ENCODE measurements at places on chromosomes 5 and 9.

DNA sequence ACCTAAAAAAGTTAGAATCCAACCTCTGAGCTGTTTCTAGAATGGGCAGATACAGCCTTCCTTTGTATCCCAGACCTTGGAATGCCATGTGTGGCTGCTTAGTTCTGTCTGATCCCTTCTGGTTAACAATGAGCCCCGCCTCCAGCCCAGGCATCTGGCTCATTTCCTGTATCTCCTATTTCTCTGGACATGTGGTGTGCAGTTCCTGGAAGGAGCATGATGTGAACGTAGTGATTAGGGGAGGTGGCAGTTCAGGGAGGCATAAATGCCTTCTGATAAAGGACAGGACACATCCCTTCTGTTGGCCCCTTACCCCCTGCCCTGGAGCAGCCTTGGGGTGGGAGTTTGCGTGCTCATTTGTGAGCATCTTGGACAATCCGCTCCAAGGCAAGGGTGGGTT lies 243.0 kb downstream of the ZSWIM6 start:
- H3K4me1 ChIP-seq = peaks cover 13% of the 10 kb centered on the region
- no peak overlapping the region for H3K27ac ChIP-seq
- no peaks in the 10 kb centered on the region for H3K36me3 ChIP-seq
- H3K4me3 ChIP-seq = no peak overlapping the region
- peak; percentile 69 for DNase-seq

DNA sequence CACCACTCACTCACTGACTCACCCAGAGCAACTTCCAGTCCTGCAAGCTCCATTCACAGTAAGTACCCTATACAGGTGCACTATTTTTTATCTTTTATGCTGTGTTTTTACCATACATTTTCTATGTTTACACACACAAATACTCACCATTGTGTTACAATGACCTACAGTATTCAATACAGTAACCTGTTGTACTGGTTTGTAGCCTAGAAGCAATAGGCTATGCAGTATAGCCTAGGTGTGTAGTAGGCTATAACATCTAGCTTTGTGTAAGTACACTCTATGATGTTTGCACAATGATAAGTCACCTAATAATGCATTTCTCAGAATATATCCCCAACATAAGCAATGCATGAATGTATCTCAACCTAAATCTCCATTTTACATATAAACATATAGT lies 541.1 kb downstream of the NR2F1-AS1 start:
- no peak for DNase-seq
- H3K4me1 ChIP-seq = no peaks in the 10 kb centered on the region
- H3K36me3 ChIP-seq = no peaks in the 10 kb centered on the region
- H3K4me3 ChIP-seq = no peak overlapping the region

- H3K27ac ChIP-seq = peak overlapping the region; percentile 91
- no peak overlapping the region for H3K4me3 ChIP-seq
- DNase-seq = peak; percentile 72
Observed at GRCh38 chr9:114855488-114855887, 49.6 kb upstream of the TNFSF15 start.

DNA sequence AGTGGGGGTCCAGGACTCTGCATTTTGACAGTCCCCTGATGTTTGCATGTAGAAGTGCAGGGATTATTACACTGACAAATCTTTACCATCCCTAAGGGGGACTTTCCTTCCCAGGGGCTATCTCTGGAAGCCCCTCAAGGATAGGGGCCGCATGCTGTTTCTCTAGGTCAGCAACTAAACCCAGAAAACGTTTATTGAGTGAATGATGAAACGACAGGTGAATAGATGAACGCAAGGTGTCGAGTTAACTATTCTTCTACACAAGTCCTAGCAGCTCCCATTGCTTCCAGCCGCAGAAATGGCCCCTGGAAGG lies 281 bp upstream of the HSD17B4 start:
- no peaks in the 10 kb centered on the region for H3K27me3 ChIP-seq
- DNase-seq = no peak
- no peaks in the 10 kb centered on the region for H3K4me1 ChIP-seq
- no peaks in the 10 kb centered on the region for H3K36me3 ChIP-seq

DNA sequence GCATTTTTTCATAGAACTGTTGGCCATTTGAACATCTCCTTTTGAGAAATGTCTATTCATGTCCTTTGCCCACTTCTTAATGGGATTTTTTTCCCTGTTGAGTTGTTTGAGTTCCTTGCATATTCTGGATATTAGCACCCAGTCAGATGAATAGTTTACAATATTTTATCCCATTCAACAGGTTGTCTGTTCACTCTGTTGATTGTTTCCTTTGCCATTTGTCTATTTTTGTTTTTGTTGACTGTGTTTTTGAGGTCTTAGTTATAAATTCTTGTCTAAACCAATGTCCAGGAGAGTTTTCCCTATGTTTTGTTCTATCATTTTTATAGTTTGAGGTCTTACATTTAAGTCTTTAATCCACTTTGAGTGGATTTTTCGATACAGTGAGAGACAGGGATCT lies 139.0 kb upstream of the TNPO1 start:
- DNase-seq = no peak
- no peaks in the 10 kb centered on the region for H3K36me3 ChIP-seq
- H3K27me3 ChIP-seq = no peaks in the 10 kb centered on the region
- no peak overlapping the region for H3K27ac ChIP-seq

DNA sequence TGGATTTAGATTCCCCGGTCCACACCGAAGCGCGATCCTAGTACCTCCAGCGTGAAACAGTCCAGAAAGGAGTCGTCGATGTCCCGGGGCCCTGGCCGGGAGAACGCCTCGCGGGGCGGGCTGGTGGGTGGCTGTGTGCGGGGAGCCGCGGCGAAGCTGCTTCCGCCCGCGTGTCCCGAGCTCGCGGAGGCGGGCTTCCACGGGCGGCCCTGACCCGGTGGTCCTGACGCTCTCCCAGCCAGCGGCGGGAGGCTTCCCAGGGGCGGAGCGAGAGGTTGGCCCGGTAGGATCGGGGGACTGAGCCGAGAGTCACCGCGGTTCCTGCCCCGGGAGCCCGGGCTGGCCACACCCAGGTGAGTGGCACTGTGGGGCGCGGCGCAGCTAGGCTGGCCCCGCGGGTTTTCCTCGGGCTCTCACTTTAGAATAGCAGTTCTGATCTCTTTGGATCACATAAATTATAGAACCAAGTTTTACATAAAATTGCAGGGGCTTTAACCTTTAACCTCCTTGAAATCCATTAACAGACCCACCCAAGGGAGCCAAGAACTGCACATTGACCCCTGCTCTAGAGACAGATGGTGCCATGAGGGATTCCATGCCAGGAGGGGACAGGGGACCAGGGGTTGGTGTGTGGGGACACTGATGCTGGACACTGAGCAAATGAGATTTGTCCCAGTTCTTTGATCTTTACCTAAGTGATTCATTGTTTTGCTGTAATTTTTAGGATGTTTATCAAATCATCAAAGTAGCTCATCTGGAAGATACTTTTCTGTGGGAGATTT lies 29.2 kb upstream of the IL31RA start:
- no peak overlapping the region for H3K27ac ChIP-seq
- peak overlapping the region; percentile 64 for H3K4me3 ChIP-seq
- peak; percentile 39 for DNase-seq

- H3K27ac ChIP-seq = no peak overlapping the region
- H3K36me3 ChIP-seq = no peaks in the 10 kb centered on the region
- no peak overlapping the region for H3K4me3 ChIP-seq
- DNase-seq = peak; percentile 18
- H3K4me1 ChIP-seq = peaks cover 14% of the 10 kb centered on the region
- H3K27me3 ChIP-seq = no peaks in the 10 kb centered on the region
Observed at GRCh38 chr5:148796936-148797335, 29.5 kb upstream of the ADRB2 start.

- DNase-seq = peak; percentile 91
- peak within 1 kb of the TSS; percentile 98 for H3K4me3 ChIP-seq
- peak within 1 kb of the TSS; percentile 59 for H3K27ac ChIP-seq
- H3K4me1 ChIP-seq = peaks cover 19% of the 10 kb centered on the region
- H3K36me3 ChIP-seq = no peaks in the 10 kb centered on the region
Observed at GRCh38 chr5:93582677-93583438, at the start of gene NR2F1. NR2F1 (plus strand) TSS chr5:93583222; CDS start chr5:93585024, 1,802 bp downstream.

- no peaks in the 10 kb centered on the region for H3K27me3 ChIP-seq
- H3K36me3 ChIP-seq = peaks cover 29% of the 10 kb centered on the region
- H3K4me3 ChIP-seq = no peak overlapping the region
- H3K4me1 ChIP-seq = peaks cover 31% of the 10 kb centered on the region
Observed at GRCh38 chr9:5714501-5715401, 85.8 kb downstream of the RIC1 start.

DNA sequence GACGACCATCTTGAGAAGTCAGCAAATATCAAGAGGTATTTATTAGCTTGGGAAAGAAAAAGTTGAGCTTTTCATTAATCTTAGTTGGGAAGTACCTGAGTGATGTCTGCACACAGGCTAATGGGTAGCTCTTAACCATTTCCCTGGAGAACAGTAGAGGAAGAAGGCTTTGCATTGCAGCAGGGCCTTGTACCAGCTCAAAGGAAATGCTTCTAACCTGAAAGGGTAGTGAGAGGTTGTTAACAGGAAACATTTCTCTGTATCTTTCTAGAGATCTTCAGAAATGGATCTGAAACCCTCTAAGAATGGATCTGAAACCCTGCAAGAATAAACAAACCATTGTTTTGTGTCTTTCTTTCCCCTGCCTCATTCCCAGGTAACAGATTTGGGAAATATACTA lies 393.3 kb downstream of the PLK2 start:
- no peak overlapping the region for H3K4me3 ChIP-seq
- peaks cover 9% of the 10 kb centered on the region for H3K4me1 ChIP-seq
- no peaks in the 10 kb centered on the region for H3K36me3 ChIP-seq
- H3K27ac ChIP-seq = no peak overlapping the region
- H3K27me3 ChIP-seq = no peaks in the 10 kb centered on the region
- DNase-seq = no peak

- H3K36me3 ChIP-seq = no peaks in the 10 kb centered on the region
- no peak for DNase-seq
- peaks cover 8% of the 10 kb centered on the region for H3K4me1 ChIP-seq
- no peaks in the 10 kb centered on the region for H3K27me3 ChIP-seq
Observed at GRCh38 chr5:40694433-40694832, 14.7 kb downstream of the PTGER4 start.

GRCh38 chr9:137447722-137448601 lies 6.8 kb upstream of the ENTPD8 start:
- no peak overlapping the region for H3K27ac ChIP-seq
- H3K4me3 ChIP-seq = no peak overlapping the region
- H3K36me3 ChIP-seq = no peaks in the 10 kb centered on the region
- peaks cover 23% of the 10 kb centered on the region for H3K4me1 ChIP-seq

- no peak overlapping the region for H3K4me3 ChIP-seq
- H3K27me3 ChIP-seq = no peaks in the 10 kb centered on the region
- no peaks in the 10 kb centered on the region for H3K4me1 ChIP-seq
Observed at GRCh38 chr9:133476036-133476931, 2.6 kb downstream of the SLC2A6 start.

GRCh38 chr5:33282696-33283095 lies 158.1 kb upstream of the TARS1 start:
- no peak for DNase-seq
- no peak overlapping the region for H3K4me3 ChIP-seq
- no peaks in the 10 kb centered on the region for H3K27me3 ChIP-seq
- no peaks in the 10 kb centered on the region for H3K4me1 ChIP-seq
- H3K27ac ChIP-seq = no peak overlapping the region

GRCh38 chr5:131944702-131945550 lies 537 bp downstream of the MEIKIN start:
- DNase-seq = no peak
- no peaks in the 10 kb centered on the region for H3K27me3 ChIP-seq
- H3K4me1 ChIP-seq = no peaks in the 10 kb centered on the region
- H3K27ac ChIP-seq = no peak overlapping the region
- no peak overlapping the region for H3K4me3 ChIP-seq

GRCh38 chr9:3827175-3827574 lies 301.4 kb upstream of the RFX3 start:
- no peaks in the 10 kb centered on the region for H3K27me3 ChIP-seq
- H3K4me3 ChIP-seq = no peak overlapping the region
- no peak for DNase-seq
- H3K36me3 ChIP-seq = no peaks in the 10 kb centered on the region
- peaks cover 26% of the 10 kb centered on the region for H3K4me1 ChIP-seq
- H3K27ac ChIP-seq = no peak overlapping the region

DNA sequence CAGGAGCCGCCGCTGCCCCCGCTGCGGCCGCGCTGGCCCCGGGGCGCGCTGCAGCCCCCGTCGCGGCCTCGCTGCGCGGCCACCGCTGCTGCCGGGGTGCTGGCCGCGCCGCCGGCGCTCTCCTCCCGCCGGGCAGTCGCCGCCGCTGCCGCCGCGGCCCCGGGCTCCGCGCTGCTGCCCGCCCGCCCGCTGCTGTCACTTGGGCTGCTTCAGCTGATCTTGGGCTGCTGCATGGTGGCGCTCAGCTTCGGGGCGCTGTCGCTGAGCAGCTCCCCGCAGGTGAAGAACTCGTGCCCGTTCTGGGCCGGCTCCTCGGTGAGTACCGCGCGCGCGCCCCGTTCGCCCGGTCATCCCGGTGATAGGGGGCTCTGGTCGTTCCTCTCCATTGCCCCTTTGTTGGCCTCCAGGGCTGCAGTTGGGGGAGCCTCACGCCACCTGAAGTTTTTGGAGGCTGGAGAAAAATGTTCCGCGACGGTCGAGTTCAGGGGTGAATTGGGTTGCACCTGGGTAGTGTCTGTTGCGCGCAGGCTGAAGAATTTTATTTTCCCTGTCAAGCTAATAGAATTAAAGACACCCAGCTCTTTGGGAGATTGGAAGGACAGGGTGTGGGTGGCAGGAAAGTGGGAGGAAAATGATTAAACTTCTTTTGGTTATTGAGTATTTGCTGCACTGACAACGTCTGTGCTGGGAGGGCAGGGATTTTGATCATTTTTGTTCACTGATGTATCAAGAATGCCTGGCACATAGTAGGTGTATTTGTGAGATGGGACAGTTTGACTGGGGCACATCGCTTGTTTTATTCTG lies 596 bp downstream of the ENTREP1 start:
- peaks cover 75% of the 10 kb centered on the region for H3K27me3 ChIP-seq
- peak; percentile 32 for DNase-seq
- peak overlapping the region; percentile 55 for H3K4me3 ChIP-seq
- H3K27ac ChIP-seq = no peak overlapping the region
- no peaks in the 10 kb centered on the region for H3K4me1 ChIP-seq
- no peaks in the 10 kb centered on the region for H3K36me3 ChIP-seq

DNA sequence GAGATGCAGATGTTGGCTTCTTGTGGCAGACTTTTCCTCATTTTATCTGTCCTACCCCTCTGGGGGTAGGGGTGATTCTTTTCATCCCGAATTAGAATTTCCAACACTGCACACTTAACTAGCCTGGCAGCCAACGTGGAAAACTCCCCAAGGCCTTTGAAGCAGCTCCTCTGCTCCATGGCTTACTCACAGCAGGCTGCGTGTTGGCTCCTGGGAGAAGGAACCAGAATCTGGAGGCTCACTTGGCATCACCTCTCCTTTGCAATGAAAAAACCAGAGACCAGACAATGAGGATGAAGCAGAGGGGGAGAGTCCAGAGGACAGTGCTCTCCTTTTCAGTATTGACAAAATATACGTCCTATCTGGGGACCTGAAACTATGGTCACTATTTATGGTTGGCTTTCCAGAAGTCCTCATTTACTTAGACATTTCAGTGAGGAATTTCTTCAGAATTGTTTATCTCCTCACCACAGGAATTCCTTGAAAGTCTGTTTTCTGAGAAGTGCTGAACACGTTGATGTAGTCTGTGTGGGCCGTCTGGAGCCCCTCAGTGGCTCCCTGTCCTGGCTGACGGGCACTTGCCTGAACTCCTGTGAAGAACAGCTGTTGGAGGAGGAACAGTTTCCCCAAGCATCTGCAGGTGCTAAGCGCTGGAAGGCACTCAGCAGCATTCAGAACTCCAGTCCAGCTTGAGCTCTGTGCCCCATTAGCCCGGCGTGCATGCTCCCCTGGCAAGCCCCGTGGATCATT lies 231.3 kb downstream of the RFK start:
- no peaks in the 10 kb centered on the region for H3K36me3 ChIP-seq
- peak; percentile 47 for DNase-seq
- peaks cover 14% of the 10 kb centered on the region for H3K4me1 ChIP-seq
- H3K27ac ChIP-seq = no peak overlapping the region
- H3K4me3 ChIP-seq = no peak overlapping the region
- no peaks in the 10 kb centered on the region for H3K27me3 ChIP-seq

Measured in GM23248 (cell line).